ENCODE measurements at places on chromosomes 4 and X. TPM values are rescaled to one million over a fixed set of nuclear protein-coding genes. Genes with fewer than 3 reads are reported as not detected.

Gene IBSP
- total RNA-seq, result not detected

Gene PAK3
- total RNA-seq, result 0.11 TPM

Gene SOWAHD
- total RNA-seq, result not detected

Gene PPP1R3F
- 0.92 TPM for total RNA-seq

Gene PRRG1
- total RNA-seq, result 12.6 TPM

Gene PGAM4
- total RNA-seq, result not detected
